Stimulated activated CD4-positive, alpha-beta T cell treated with anti-CD3 and anti-CD28 coated beads, Interleukin-4, amount 100 ng/mL, for 24 hours (primary cell): ENCODE measurements at places on chromosomes 1 and 21.

- DNase-seq = no peak
Observed at GRCh38 chr1:205190845-205191577, 20.5 kb downstream of the DSTYK start.

DNA sequence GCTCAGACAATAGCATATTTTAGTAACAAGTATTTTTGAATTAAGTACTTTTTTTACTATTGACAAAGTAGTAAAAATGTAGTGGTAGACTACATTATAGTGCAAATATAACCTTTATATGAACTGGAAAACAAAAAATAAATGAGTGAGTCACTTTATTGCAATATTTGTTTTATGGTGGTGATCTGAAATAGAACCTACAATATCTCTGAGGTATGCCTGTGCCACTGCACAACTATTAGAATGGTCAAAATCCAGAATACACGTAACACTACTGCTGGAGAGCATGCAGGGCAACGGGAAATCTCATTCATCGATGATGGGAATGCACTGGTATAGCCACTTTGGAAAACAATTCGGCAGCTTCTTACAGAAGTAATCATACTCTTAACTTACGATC, 349.0 kb upstream of the NCAM2 start:
- no peak for DNase-seq

DNA sequence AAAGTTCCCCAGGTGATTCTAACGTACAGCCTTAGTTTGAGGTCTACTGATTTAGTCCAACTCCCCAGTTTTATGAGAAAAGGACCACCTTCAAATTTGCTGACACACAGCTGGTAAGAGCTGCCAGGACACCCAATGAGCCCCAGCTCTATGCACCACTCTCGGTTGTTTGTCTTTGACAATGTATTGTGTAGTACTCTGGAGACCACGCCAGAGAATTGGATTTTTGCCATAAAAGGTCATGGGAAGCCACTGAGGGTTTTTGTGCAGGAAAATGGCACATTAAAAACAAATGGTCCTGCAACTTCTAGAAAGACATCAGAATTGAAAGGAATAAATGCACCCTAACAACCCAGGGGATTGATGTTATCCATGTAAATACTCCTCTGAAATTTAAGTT, 7.1 kb upstream of the IER5 start:
- no peak for DNase-seq

DNA sequence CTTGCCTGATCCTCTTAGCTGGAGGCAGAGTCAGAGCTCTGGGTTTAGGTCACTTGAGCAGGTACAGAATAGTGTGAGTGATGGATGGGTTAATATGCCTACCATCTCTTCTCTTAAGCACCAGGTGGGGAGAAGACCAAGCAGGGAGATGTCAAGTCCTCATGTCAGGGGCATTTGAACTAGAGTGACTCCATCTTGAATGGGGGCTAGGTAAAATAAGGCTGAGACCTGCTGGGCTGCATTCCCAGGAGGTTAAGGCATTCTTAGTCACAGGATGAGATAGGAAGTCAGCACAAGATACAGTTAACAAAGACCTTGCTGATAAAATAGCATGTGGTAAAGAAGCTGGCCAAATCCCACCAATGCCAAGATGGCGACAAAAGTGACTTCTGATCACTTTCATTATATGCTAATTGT, 77.4 kb upstream of the BTG3 start:
- DNase-seq = no peak

GRCh38 chr1:3360646-3361257, 93.7 kb upstream of the ARHGEF16 start:
- no peak for DNase-seq

- no peak for DNase-seq
Observed at GRCh38 chr1:53918343-53918742, 24.4 kb downstream of the DIO1 start.

- no peak for DNase-seq
Observed at GRCh38 chr1:41103766-41104165, 82.2 kb upstream of the SLFNL1 start.
